ENCODE measurements at places on chromosomes 4 and X.

GRCh38 chrX:134625315-134625718, 33.0 kb downstream of the PLAC1 start:
- no peak for DNase-seq

GRCh38 chrX:79259073-79259689, 108.0 kb downstream of the ITM2A start:
- DNase-seq = no peak

DNA sequence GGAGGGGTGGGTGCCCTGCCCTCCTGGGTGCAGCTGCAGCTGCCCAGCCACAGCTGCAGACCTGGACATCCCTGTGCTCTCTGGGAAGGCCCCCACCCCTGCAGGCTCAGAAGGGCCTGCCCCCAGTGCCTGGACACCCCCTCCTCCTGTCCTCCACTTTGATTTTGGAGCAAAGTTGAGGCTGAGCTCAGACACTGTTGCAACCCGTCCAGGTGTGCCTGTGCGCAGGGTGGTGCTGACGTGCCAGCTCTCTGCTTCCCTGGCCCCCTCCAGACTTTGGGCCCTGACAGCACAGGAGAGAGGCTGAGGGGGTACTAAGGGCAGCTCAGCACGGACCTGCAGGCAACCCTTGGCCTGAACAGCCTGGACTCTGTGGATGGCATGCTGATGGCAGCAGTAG, 750.3 kb downstream of the ARAP2 start:
- DNase-seq = no peak

- DNase-seq = no peak
Measured at GRCh38 chr4:137266511-137266910, 265.8 kb downstream of the PCDH18 start.

- DNase-seq = no peak
Measured at GRCh38 chr4:24256066-24256465, 328.3 kb downstream of the DHX15 start.

DNA sequence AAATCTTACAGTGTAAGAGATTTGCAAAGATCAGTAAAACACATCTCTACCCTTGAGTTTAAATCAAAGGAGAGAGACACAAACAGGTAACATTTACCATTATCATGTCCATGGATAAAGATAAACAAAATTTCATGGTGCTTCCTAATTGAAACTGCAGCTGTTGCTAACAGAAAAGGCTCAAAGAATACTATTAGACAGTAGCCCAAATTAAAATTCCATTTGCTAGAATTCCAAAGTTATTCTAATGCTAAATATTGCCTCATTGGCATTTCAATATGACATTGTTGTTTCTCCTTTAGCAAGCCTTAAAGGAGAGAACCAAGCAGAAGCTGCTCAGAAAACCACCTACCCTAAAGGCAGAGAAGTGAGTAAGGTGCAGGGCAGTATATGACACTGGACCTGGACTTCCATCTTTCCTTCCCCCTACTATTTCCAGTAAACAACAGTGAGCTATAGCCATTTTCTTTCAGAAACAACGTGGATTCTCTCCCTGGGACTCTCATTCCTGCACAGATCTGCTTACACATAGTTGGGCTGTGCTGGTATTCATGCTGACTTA, 19.5 kb upstream of the ZCCHC13 start:
- no peak for DNase-seq

DNA sequence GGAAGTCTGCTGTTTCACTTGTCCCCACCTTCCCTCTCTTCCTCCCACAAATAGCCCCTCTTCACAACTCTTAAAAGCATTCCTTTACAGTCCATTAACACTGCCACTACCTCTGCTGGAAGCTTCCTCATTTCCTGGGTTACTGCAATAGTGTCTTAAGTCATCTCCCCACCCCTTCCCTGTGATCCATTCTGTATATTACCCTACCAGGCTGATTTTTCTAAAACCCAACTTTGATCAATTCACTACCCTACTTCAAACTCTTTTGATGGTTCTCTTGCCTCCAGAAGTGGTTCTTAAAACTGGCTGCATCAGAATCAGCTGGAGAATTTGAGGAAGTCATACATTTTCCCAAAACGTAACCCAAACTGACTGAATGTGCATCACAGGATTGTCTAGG, 8.8 kb upstream of the XIAP start:
- no peak for DNase-seq

GRCh38 chrX:78105944-78106650, 2.0 kb downstream of the PGK1 start:
- no peak for DNase-seq

DNA sequence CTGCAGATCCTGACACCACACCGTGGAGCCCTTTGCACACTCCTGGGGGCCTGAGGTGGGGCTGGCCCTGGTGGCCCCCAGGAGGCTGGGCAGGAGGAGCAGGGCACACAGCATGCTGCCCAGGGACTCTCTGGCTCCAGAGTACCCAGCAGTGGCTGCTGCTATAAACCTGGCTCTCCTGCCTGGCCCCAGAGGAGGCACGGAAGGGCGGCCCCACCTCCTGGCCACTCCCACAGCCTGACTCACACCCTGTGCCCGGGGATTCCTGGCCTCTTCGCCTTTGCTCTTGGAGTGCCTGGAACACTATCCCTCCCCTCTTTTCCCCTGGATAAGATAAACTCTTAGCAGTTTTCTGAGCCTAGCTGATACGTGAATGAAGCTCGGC, at the start of gene PSAPL1:
Gene PSAPL1 (minus strand): TSS at position 165 of the 385 bp plus-strand sequence. CDS start 51 bp downstream, at position 114.
- no peak for DNase-seq

DNA sequence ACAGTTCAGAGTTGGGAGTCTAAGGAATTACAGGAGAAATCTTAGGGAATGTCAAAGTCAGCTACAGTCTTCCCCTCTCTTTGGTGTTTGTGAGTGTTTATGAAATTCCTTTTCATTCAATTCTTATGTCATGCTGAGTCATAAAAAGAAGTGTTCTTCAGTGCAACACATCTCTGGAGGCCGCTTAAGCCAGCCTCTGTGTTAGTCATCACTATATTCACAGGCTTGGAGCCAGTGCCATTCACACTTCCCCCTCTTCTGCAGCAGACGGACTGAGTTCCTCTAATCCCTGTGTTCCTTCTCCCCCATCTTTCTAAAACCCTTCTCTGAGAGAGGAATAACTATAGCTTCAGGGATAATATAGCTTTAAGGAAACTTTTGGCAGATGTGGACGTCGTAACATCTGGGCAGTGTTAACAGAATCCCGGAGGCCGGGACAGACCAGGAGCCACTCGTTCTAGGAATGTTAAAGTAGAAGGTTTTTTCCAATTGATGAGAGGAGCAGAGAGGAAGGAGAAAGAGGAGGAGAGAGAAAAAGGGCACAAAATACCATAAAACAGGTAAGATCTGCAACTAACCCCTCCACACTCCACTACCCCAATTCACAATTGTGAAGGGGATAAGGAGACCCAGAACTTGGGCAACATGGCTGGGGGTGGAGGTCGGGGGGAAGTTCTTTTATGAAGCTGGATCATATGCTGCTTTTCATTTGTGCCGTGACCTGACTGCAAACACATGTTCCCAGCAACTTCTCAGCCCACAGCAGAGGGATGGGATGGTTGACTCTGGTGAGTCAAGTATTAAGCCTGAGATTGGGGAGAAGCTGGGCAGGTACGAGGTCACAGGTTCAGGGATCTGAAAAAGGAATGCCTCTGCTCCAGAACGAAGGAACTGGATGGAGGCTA, at the start of gene SRPX2:
Gene SRPX2 (plus strand): TSS at position 244 of the 905 bp plus-strand sequence. CDS start 2,124 bp downstream, outside the sequence.
- no peak for DNase-seq

DNA sequence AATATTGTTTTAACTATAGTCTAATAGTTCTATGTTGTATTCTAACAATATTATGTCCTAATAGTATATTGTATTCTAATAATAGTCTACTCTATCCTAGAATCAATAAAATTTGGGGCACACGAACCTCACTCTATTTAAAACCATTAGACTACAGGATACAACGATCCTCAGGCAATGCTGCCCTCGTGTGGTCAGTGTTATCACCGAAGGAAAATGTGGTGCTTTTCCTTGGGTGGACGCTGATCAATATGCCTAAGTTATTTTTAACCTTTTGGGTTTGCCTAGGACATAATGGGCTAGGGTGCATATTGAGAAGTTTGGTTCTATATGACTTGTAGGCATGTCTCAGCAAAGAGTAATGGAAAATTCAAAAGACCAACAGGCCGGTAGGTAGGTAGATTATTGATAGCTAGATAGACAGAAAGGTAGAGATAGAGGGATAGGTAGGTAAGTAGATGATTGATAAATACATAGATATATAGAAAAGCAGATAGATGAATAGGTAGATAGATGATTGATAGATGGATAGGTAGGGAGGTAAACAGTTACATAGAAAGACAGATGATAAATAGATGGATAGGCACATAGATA, 75.1 kb downstream of the PRKX start:
- DNase-seq = peak; percentile 42

- DNase-seq = peak; percentile 22
Measured at GRCh38 chrX:72041871-72042851, 89.6 kb downstream of the RTL5 start.

DNA sequence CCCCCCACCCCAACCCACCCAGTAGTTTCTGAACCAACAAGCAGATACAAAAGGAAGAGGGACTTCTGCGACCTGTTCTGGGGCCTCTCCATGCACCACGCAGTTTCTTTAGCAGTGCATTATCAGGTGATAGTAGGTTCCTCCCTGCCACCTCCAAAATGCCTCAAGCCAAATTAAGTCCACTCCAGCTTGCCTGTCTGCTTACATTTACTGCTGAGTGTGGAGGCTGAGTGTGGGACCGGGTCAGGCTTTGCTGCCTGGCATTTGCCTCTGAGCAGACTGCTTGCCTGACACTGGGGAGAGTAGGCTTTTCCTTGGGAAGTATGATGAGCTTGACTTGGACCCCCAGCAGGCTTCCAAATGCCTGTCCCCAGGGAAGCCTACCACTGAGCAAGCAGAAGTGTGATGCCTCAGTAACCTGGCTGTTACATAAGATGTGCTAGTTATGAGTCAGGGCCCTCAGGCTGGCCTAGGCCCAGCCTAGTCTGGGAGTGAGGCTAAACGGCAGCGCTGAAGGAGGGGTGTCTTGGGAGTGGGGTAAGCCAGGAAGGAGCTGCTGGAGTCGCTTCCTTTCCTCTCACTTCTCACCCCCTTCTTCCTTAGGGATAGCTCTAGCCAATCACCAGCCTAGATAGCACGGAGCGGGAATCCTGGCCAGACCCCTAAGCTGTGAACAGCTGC, 9.0 kb downstream of the TSC22D3 start:
- DNase-seq = no peak
